ENCODE measurements at places on chromosomes 16 and 17.

DNA sequence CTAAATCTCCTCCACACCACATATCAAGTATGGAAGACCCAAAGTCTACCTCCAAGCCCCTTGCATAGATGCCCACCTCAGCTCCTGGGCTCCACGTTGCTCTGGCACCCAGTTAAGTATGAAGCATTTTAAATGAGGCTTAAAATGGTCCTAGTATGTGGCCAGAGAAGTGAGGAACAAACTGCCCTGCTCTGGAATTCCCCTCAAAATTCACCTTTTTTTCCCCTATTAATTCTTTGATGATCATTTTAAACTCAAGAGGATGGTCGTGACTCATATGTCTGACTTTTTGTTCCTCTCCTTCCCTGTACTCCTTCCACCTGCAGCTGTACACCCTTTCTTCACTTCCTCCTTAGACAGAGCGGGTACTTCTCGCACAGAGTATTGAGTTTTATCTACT, 234.5 kb upstream of the MYOCD start:
- no peak for DNase-seq

GRCh38 chr16:86120201-86121192, 221.5 kb downstream of the IRF8 start:
- no peak for DNase-seq

DNA sequence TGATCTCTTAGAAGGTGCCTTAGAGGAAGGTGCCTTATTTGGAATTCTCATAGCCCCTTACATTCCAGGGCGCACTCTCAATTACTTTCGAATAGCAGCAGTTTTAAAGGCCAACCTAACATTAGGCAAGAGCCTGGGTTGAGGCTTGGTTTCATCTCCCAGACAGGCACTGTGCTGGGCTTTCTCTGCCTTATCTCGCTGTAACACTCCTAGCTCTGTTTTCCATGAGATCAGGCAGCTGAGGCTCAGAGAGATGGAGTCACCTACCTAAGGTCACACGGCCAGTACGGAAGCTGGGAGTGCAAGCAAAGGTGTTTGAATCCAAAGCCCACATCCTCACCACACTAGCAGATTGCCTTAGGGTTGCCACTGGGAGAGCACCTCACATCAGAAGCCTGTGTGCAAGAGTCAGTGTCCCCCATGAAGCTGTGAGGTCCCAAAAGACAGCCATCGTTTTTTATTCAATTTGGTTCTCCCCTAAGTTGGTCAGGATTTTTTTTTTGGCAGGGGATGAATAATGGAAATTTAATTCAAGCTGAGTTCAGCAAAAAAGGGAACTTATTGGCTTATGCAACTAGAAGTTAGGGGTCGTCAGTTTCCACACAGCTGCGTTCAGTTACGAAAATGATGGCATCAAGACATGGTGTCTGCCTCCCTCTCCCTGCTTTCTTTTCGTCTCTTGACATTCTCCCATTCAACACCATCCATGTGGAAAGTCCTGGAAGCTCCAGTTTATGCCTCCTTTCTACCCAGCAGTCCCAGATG, 206.4 kb downstream of the KATNIP start:
- no peak for DNase-seq

- no peak for DNase-seq
Measured at GRCh38 chr17:64780096-64781013, 118.2 kb upstream of the SMURF2 start.

GRCh38 chr17:52035336-52035915, 123.1 kb downstream of the CA10 start:
- DNase-seq = no peak

- DNase-seq = no peak
Measured at GRCh38 chr16:2756288-2757015, 4.0 kb downstream of the SRRM2 start.

DNA sequence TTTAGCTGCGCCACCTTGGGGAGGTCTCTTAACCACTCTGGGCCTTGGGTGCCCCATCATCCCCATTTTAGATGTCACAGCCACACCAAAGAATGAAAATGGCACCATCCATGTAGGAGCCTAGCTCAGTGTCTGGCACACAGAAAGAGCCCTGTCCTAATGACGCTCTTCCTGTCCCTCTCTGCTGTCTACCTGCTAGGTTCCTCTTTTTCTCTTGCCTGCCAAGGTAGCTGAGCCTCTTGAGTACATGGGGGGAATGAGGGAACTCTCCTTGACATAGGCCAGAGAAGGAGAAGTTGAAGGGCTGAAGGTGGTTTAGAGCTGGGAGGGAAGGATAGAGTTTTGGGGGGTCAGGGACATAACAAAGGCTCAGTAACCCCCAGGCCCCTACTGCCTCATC, 1.8 kb downstream of the RUNDC3A start:
- DNase-seq = no peak

GRCh38 chr16:23874613-23875294, 39.0 kb downstream of the PRKCB start:
- no peak for DNase-seq

GRCh38 chr17:64920026-64920418, 744 bp upstream of the LRRC37A3 start:
- DNase-seq = no peak

DNA sequence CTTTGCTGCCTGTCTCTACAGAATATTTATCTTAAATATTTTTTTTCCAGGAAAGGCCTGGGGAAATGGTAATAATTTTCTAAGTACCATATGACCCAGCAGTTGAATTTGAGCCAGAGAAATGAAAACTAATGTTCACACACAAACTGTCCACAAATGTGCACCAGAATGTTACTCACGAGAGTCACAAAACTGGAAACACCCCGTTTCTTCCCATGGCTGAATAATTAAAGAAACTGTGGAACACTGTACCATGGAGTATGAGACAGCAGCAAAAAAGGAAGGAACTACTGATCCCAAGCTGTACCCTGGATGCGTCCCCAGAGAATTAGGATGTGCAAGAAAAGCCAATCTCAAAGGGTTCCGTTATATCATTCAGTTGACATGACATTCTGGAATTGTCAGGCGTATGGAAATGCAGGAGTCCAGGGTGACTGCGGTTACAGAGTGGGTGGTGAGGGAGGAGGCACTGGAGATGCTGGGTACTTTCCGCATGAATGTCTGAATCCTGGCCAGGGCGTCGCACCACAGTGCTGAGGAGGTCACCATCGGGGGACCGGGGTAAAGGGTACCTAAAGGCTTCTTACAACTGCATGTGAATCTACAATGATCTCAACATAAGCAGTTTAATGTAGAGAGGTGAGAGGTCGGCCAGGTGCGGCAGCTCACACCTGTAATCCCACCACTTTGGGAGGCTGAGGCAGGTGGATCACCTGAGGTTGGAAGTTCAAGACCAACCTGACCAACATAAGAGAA, 34.5 kb downstream of the USP22 start:
- no peak for DNase-seq

- no peak for DNase-seq
Measured at GRCh38 chr17:1123393-1123831, 56.4 kb downstream of the ABR start.

DNA sequence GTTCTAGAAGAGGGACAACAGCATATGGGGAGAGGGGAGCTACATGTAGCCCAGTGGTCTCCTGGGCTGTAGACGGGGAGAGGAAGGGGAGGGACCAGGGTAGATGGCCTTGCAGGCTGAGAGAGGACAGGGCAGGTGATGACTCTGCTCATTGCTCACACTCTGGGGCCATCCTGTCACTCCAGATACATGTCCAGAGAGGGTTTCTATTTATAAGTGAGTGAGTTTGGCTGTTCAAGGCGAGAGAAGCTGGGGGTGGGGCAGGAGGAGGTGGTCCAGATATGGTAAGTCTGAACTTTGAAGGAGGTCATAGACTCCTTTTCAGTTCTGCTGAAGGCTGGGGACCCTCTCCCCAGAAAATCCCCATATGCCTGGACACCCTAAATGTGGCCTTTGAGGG, 22.2 kb downstream of the CACNA1G start:
- DNase-seq = no peak

DNA sequence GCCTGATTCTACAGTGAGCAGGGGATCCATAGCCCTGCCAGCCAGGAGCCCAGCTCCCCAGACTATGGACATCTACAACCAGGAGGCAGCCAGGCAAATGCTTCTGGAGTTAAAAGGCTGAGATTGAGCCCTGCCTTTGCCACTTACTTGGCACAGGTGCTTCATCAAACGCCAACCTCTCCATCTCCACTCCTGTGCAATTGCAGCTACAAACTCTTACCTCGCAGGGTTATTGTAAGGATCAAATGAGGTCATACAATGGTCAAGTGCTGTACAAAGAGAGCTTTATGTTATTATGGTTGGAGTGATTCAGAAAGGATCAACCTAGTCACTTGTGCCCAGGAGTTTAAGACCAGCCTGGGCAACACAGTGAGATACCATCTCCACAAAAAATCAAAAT, 9.8 kb upstream of the MYO18A start:
- no peak for DNase-seq

DNA sequence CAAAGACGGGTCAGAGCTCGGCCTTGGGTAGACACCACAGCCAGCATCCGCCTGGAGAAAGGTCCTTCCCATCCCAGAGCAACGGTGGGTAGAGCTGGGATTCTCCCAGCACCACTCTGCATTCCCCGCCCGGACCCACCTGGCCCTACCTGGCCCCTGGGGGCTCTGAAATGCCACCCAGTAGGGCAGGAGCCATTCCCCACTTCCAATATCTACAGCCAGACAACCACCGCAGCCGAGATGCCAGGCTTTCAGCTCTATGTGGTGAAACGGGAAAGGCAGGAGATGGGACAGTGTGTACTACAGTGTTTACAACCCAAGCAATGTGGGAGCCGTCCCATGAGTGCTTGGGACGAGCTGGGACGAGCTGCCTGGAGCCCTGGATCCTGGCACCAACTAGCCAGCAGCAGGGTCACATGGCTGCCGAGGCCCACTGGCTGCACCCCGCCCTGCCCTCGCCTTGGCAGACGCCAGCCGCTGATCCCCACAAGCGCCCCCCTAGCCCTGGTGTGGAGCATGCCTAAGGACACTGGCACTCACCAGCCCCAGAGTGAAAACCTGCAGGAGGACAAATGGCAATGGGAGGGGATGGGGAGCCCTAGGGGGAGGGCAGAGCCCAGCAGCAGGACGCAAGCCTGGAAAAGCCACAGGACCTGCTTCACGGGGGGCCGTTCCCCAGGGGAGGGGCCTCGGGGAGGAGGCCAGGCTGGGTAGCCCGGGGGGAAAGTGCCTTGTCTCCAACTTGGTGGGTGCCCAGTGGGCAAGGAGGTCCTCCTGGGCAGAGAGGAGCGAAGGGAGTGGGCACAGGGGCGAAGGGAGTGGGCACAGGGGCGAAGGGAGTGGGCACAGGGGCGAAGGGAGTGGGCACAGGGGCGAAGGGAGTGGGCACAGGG, 13.5 kb downstream of the TMC6 start:
- DNase-seq = no peak

DNA sequence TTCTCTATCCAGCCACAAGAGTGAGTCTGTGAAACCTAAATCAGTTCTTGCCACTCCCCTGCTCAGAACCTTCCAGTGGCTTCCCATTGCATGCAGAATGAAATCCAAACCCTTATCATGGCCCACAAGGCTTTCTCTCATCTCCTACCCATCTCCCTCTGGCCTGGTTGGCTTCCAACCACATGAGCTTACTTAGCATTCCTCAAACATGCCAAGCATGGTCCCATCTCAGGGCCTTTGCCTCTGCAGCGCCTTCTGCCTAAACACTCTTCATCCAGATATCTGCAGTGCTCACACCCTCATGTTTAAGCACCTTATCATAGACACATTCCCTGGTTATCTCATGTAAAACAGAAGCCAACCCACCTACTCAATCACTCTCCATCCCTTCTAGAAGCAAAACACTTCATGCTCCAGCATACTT, 15.5 kb downstream of the TK2 start:
- DNase-seq = no peak

- no peak for DNase-seq
Measured at GRCh38 chr16:83785455-83785854, 22.3 kb upstream of the HSBP1 start.

GRCh38 chr17:37476431-37477120, 13.1 kb upstream of the DUSP14 start:
- DNase-seq = no peak

DNA sequence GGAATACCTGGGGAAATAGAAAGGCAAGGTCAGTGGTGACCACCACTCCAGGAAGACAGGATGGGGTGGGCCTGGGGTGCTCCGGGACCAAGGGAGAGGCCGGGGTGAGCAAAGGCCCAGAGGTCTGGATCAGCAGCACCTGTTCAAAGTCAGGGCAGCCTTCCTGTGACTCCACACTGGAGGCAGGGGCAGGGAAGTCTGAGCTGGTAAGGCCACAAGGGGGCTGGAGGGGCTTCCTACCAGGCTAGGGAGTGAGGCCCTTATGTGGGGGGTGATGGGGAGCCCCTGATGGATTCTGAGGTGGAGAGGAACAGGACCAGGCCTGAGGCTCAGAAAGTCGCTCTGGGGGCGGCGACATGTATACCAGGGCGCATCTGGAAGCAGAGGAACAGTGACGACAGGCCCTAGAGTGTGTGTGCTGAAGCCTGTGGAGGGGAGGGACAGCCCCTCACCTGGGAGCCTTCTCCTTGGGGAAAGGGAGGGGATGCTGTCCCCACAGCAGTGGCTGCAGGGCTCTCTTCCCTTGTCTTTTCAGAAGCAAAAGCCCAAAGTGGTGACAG, 3.7 kb downstream of the C16orf78 start:
- no peak for DNase-seq

DNA sequence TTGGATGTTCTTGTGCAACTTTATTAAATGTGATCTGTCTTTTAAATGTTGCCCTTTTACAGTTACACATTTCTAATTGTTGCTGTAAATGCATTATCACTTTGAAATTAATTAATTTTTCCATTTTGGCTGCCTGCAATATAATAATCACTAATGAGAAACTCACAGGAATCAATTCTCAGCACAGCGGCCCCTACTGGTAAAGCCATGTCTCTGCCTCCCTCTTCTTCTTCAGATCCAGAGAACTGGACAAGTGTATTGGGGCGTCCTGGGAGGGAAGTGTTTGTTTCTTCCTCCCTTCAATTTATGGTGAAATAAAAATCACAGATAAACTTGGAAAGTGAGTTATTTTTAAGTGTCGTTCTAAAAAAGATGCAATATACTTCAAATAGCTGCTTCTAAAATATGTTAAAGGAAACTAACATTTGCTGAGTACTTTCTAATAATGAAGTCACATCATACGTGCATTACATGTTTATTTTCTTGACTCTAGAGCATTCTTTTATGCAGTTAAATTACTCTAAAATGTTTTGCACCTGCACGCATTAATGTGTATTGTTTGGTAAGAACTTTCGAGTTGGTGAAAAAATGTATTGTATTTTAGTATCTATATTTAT, 338.0 kb downstream of the WWOX start:
- DNase-seq = no peak

GRCh38 chr16:49776085-49776595, 79.8 kb downstream of the ZNF423 start:
- DNase-seq = no peak

GRCh38 chr16:53912155-53912554, 208.2 kb downstream of the FTO start:
- DNase-seq = no peak
